GM04503 (cell line): ENCODE measurements at places on chromosomes 1 and 21.

DNA sequence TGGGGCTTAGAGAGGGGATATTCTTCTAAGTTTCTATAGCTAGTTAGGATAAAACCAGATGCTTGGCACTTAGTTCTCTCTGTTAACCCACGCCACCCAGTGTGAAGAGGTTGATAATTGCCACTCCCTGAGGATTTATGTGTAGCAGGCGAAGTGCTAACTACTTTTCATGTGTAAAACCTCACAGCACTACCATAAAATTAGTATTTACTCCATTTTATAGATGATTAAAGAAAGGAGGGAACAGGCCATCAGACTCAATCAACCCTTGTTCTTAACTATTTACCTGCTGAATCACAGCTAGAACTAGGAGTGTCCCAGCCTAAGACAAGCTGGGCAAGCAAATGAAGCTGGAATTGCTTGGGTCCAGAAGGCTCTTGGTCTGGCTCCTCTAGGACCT is 8.9 kb downstream of the LIN28A start:
- no peak for DNase-seq

GRCh38 chr1:51792864-51793263 is 85.7 kb downstream of the NRDC start:
- peak; percentile 42 for DNase-seq

- no peak for DNase-seq
Observed at GRCh38 chr1:221880182-221880581, 138.3 kb upstream of the DUSP10 start.

- no peak for DNase-seq
Observed at GRCh38 chr1:21256776-21257175, 33.5 kb downstream of the ECE1 start.

DNA sequence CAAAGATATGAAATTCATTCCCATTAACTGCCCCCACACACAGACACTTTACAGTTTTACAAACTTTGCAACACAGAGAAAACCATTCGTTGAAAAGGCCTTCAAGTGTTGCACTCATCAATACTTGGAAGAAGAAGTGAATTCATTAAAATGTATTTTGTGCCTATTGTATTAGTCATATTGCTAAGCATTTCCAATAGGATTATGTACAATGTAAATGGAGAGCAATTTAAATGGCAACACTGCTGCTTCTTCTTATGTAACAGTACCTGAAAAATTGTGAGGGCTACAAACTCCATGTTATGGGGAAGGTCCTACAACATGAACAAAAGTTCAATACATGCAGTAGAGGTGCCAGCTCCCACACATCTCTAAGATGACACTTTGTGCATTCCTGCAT is 209.3 kb upstream of the POGK start:
- no peak for DNase-seq

- DNase-seq = no peak
Observed at GRCh38 chr1:24609949-24610517, 33.1 kb upstream of the SRRM1 start.

- DNase-seq = no peak
Observed at GRCh38 chr1:5444396-5444795, 547.8 kb downstream of the NPHP4 start.

GRCh38 chr1:38508232-38508631 is 351.3 kb downstream of the RRAGC start:
- no peak for DNase-seq

DNA sequence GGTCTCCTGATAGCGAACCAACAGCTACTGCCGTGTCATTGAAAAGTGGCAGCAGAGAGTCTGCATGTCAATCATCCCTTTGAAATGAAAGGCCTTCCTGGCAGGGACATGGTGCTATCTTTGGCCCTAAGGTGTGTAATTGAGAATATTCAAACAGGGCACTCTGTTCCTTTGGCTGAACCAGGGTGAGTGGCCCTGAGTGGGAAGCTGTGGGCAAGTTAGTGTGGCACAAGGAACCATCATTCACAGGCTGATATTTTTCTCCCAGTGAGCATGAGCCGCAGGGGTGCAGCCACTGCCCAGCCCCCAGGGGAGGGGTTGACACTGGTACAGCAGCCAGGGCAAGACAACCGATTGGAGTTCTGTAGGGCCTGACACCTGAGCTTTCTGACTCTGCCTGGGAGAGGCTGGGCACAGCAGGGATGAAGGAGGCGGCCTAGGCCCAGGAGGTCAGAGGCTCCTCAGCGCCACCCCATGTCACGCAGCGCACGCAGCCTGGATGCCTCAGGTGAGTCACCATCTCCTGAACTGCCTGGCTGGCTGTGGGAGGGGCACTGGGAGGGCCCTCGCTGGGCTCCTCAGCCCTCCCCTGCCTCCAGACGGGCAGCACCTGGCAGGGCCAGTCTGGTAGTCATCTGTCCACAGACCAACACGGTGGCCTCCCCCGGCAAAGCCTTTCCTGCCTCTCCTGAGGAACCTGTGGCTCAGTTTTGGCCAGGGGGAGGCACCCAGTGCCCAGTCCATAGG is 13.2 kb downstream of the QSOX1 start:
- no peak for DNase-seq

DNA sequence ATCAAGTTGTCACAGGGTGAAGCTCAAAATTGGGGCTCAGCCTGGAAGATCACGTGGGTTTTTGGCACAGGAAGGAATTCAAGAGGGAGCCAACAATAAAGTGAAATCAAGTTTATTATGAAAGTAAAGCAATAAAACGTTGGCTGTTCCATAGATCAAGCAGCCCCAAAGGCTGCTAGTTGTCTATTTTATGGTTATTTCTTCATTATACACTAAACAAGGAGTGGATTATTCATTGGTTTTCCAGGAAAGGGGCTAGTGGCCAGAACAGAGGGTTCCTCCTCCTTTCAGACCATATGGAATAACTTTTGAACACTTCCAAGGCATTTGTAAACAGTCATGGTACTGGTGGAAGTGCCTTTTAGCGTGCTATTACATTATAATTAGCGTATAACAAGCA is 723.5 kb upstream of the ADAMTS5 start:
- DNase-seq = no peak

- no peak for DNase-seq
Observed at GRCh38 chr1:200258447-200259375, 151.1 kb downstream of the ZNF281 start.
